Progenitor cell of endocrine pancreas (in vitro differentiated cells): ENCODE measurements at places on chromosomes 5 and 9. TPM values are rescaled to one million over a fixed set of nuclear protein-coding genes. Genes with fewer than 3 reads are reported as not detected.
A peak's percentile ranks its signal among the peaks of the same experiment; 100 is the strongest.

PRSS3 gene
- total RNA-seq: not detected in 2 replicates

DNA sequence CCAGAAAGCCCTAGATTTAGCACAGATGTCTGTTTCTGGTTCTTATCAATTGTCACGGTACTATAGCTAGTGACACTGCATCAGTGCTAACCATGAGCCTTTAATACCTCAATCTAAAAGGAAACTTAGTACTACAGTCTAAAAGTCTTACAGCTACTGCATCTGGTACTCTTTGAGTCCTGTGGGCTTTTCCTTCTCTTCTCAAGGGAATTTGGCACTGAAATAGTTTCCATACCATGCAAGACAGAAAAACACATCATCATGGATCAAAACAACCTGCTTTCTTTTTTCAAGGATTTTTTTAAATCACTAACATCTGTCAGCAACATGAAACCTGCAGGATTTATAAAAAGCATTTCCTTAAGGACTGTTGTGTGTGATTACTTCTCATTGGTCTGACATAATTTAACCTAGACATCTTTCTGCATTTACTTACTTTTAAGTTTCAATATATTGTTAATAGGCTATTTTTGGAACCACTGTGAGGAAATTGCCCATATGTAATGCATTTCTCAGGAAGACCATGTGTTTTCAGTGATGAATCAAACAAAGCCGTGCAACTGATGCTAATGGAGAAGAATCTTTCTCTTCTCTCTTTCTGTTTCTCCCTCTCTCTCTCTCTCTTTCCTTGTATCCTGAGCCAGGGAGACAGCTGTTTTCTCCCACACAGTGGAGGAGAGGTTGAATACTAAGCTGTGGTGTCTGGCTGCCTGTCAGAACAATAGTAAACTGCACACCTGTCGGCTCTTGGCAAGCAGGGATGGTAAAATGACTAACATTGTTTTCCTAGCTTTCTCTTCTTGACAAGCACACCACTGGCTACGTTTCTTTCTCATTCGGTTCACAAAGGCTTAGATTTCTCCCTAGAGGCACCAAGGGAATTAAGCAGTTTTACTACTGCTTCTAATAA is 273.4 kb downstream of the CSNK1G3 start:
- H3K27me3 ChIP-seq: no peaks in the 10 kb centered on the region
- H3K4me1 ChIP-seq: peaks cover 13% of the 10 kb centered on the region
- H3K27ac ChIP-seq: peak overlapping the region; percentile 89
- DNase-seq: no peak
- peaks cover 2% of the 10 kb centered on the region for H3K36me3 ChIP-seq

DNA sequence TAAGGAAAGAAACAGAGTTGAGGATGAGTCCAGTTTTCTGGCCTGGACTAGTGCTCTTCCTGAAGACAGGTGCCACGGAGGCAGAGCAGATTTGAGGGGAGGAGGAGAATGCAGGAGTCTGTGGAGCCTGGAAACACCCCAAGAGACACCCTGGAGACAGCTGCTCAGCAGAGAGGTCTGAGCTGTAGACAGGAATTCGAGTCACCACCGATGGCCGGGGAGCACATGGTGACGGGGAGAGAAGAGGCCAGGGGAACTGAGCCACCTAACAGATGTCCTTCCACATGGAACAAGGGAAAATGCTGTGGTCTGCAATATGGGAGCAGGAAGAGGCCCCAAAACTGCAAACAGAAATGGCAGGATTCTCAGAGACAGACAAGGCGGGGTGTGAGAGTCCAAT is 22.9 kb downstream of the CPLX2 start:
- H3K36me3 ChIP-seq: no peaks in the 10 kb centered on the region
- H3K4me1 ChIP-seq: peaks cover 3% of the 10 kb centered on the region
- H3K27ac ChIP-seq: no peak overlapping the region
- H3K27me3 ChIP-seq: no peaks in the 10 kb centered on the region
- H3K4me3 ChIP-seq: no peak overlapping the region

GRCh38 chr9:125075997-125076396 is 67.3 kb downstream of the SCAI start:
- H3K4me1 ChIP-seq: no peaks in the 10 kb centered on the region
- H3K4me3 ChIP-seq: no peak overlapping the region
- H3K36me3 ChIP-seq: peaks cover 6% of the 10 kb centered on the region
- H3K27ac ChIP-seq: no peak overlapping the region
- DNase-seq: no peak

- H3K27me3 ChIP-seq: no peaks in the 10 kb centered on the region
- no peak for DNase-seq
- peaks cover 16% of the 10 kb centered on the region for H3K36me3 ChIP-seq
- peaks cover 16% of the 10 kb centered on the region for H3K4me1 ChIP-seq
- H3K4me3 ChIP-seq: peak overlapping the region; percentile 48
These were observed 6.5 kb downstream of the TLE1 start for GRCh38 chr9:81682797-81683196.

- peaks cover 21% of the 10 kb centered on the region for H3K4me1 ChIP-seq
- no peak for DNase-seq
- H3K27ac ChIP-seq: no peak overlapping the region
- no peak overlapping the region for H3K4me3 ChIP-seq
These were observed 400.8 kb upstream of the PIK3R1 start for GRCh38 chr5:67814569-67815311.

DNA sequence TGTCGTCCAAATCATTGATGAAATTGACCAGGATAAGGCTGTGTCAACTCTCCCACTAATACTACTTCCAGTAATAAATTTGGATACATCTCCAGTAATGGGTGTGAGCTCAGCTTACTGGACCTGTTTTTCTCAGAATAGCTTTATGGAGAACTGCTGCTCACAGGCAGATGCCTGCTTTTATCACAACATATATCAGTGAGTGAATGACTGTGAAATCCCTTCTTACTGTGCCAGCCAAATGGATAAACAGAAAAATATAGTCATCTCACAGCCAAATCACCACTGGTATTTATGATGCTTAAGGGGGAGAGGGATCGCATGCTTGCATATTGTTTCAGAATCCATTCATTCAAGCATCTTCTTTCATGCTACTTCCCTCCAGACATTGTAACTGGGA is 148.4 kb upstream of the PAPPA start:
- H3K4me3 ChIP-seq: no peak overlapping the region
- no peaks in the 10 kb centered on the region for H3K27me3 ChIP-seq
- DNase-seq: no peak
- H3K4me1 ChIP-seq: no peaks in the 10 kb centered on the region
- H3K36me3 ChIP-seq: no peaks in the 10 kb centered on the region

GRXCR2 gene
- total RNA-seq: not detected in 2 replicates

DNA sequence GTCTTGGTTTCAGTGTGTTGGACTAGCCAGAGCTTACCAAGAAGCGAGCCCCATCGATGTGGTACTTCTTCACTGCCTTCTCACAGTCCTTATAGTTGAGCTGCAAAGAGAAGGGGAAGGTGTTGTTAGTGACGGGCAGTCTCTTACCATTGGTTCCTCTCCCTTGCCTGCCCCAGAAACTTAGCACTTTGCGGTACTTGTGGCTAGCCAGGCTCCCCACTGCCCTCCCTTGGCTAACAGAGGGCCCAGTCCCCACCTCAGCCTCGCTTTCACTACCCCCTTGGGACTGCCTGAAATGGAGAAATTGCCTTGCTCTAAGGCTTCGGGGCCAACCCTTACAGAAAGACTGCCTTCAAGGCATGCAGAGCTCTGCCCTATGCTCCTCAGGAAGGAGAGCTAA is 4.3 kb downstream of the LCP2 start:
- no peak overlapping the region for H3K4me3 ChIP-seq
- no peak overlapping the region for H3K27ac ChIP-seq
- H3K27me3 ChIP-seq: peaks cover 35% of the 10 kb centered on the region
- no peaks in the 10 kb centered on the region for H3K36me3 ChIP-seq

GRCh38 chr9:30534455-30534854 is 1850.0 kb upstream of the ACO1 start:
- H3K4me3 ChIP-seq: no peak overlapping the region
- H3K27ac ChIP-seq: no peak overlapping the region
- H3K27me3 ChIP-seq: no peaks in the 10 kb centered on the region
- no peaks in the 10 kb centered on the region for H3K4me1 ChIP-seq
- no peak for DNase-seq

DNA sequence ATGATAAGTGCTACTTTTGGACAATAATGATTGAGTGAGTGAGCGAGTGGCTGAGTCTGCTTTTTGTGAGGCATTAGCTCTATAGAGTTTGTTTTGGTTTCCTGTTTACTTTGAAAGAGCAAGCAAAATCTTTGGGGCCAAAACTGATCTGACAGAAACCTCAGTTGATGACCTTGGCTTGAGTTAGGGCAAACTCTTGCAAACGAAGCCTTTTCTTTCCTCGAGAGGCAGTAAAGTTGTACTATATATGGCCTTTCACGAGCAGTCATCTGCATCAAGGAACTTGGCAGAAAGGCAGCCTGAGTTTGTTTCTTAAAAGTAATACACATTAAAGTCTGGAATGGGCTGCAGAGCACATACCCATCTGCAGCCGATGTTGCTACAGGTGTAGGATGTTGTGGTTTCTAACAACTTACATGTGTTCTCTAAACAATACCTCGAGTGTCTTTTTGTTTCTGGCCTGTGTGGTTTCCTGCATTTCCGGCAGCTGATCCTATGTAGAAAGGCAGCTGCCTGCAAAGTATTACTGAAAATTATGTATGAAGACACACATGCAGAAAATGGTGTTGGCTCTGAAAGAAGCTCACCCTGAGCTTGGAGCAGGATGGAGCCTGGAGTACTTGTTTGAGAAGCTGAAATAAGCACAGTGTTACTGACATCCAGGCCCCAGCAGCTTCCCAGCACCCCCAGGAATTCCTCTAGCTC is 60.8 kb downstream of the FOXD1 start:
- no peak for DNase-seq
- H3K27me3 ChIP-seq: no peaks in the 10 kb centered on the region
- H3K27ac ChIP-seq: no peak overlapping the region
- no peak overlapping the region for H3K4me3 ChIP-seq
- H3K36me3 ChIP-seq: peaks cover 12% of the 10 kb centered on the region

DNA sequence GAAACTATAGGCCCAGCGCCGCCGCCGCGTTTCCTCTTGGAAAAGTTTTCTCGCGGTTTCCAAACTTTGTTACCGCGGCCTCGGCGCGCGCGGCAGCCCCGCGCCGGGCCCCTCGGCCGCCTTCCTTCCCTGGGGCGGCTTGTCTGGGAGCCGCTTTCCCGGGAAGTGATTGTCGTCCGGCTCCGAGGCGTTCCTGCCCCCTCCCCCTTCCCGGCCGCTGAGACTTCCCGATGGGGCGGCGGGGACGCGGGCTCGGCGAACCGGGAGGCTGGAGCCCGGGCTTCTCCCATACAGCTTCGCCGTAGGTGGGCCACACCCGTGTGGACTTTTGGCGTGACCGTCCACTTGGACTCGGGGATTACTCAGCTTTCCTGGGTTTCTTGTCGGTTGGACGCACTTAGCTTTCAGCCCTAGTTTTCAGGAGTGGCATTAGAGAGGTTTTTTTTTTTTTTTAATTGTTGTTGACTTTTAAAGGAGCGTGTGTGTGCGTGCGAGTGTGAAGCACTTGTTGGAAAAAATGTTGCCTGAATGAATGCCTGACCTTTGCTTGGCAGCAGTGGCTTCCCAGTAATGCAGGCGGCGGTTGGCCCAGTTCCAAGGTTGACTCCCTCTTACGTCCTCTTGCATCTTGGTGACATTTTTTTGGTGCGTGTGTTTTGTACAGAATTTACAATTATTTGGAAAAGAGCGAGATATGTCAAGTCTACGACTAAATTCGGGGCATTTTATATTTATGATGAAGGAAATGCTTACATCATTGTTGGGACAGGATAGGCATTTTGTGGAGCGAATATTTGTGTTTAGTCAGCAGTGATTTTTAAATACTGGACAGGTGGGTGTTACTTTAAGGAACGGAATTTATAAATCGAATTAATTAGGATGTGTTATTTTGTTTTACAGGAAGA is 821 bp downstream of the CTNNA1 start:
- H3K36me3 ChIP-seq: peaks cover 33% of the 10 kb centered on the region
- H3K4me3 ChIP-seq: peak overlapping the region; percentile 81

SUSD3 gene
- total RNA-seq: 0.43 and 1.2 TPM in 2 replicates

DNA sequence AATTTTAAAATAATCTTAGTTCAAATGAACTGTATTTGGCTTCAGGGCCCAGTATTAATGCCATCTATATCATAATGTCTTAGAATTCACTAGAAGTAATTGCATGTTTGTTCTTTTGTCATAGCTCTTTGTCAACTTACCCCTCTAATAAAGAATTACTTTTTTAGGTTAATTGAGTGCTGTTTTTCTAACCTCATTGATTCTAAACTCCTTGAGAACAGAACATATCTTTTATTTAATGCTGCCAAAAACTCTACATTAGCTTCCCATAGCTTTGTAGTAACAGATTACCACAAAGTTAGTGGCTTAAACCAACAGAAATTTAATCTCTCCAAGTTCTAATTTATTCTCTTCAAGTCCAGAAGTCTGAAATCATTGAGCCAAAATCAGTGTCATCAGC is 242.4 kb downstream of the LURAP1L start:
- H3K27ac ChIP-seq: no peak overlapping the region
- no peaks in the 10 kb centered on the region for H3K27me3 ChIP-seq

- no peaks in the 10 kb centered on the region for H3K27me3 ChIP-seq
- no peak for DNase-seq
These were observed 22.8 kb downstream of the NKD2 start for GRCh38 chr5:1031306-1031959.

- no peak for DNase-seq
- no peak overlapping the region for H3K4me3 ChIP-seq
- peaks cover 7% of the 10 kb centered on the region for H3K36me3 ChIP-seq
- no peak overlapping the region for H3K27ac ChIP-seq
- H3K4me1 ChIP-seq: no peaks in the 10 kb centered on the region
- no peaks in the 10 kb centered on the region for H3K27me3 ChIP-seq
These were observed 28.0 kb downstream of the TEX10 start for GRCh38 chr9:100324594-100325200.

DNA sequence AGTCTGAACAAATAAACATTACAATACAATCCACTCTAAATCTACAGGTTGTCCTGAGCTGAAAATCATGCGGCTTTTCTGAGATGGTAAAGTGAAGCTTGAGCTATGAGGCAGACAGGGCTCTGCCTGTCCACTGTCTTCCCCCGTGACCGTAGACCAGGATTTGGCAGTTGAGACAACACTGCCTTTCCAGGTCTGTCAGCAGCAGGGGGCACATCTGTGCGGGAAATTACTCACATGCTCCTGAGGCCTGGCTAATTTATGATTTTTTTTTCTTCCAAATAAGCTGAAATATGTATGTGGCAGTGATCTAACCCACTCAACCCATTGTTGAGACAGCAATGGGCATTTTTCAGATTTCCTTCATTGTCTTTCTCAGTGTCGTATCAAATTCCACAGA is 307.9 kb downstream of the FBXL7 start:
- no peak overlapping the region for H3K4me3 ChIP-seq
- H3K27ac ChIP-seq: no peak overlapping the region
- DNase-seq: no peak
- peaks cover 2% of the 10 kb centered on the region for H3K4me1 ChIP-seq
- peaks cover 5% of the 10 kb centered on the region for H3K36me3 ChIP-seq

GRCh38 chr5:16131878-16132277 is 47.7 kb downstream of the MARCHF11 start:
- no peaks in the 10 kb centered on the region for H3K4me1 ChIP-seq
- H3K36me3 ChIP-seq: no peaks in the 10 kb centered on the region
- H3K4me3 ChIP-seq: no peak overlapping the region
- no peaks in the 10 kb centered on the region for H3K27me3 ChIP-seq

GRCh38 chr9:111582888-111583287 is 16.6 kb downstream of the PTGR1 start:
- H3K36me3 ChIP-seq: peaks cover 11% of the 10 kb centered on the region
- H3K4me1 ChIP-seq: no peaks in the 10 kb centered on the region
- H3K27me3 ChIP-seq: no peaks in the 10 kb centered on the region
- no peak overlapping the region for H3K4me3 ChIP-seq

- peaks cover 38% of the 10 kb centered on the region for H3K4me1 ChIP-seq
- no peak for DNase-seq
- H3K27me3 ChIP-seq: no peaks in the 10 kb centered on the region
- H3K27ac ChIP-seq: no peak overlapping the region
- no peak overlapping the region for H3K4me3 ChIP-seq
These were observed 3.6 kb upstream of the CTXN3 start for GRCh38 chr5:127645300-127645726.

- no peak overlapping the region for H3K4me3 ChIP-seq
- H3K27me3 ChIP-seq: no peaks in the 10 kb centered on the region
- DNase-seq: no peak
- no peaks in the 10 kb centered on the region for H3K4me1 ChIP-seq
These were observed 53.2 kb downstream of the IPPK start for GRCh38 chr9:92616655-92617111.
